ENCODE measurements at places on chromosomes 12 and 14. TPM values are rescaled to one million over a fixed set of nuclear protein-coding genes. Genes with fewer than 3 reads are reported as not detected.

KTN1 gene
- 111 TPM for total RNA-seq

MUCL1 gene
- total RNA-seq, result not detected

WNT5B gene
- total RNA-seq, result not detected

SPIC gene
- not detected for total RNA-seq

SLC38A1 gene
- total RNA-seq, result 207 TPM

B3GNT4 gene
- 1.6 TPM for total RNA-seq

PLEKHG3 gene
- 6.6 TPM for total RNA-seq

DNA sequence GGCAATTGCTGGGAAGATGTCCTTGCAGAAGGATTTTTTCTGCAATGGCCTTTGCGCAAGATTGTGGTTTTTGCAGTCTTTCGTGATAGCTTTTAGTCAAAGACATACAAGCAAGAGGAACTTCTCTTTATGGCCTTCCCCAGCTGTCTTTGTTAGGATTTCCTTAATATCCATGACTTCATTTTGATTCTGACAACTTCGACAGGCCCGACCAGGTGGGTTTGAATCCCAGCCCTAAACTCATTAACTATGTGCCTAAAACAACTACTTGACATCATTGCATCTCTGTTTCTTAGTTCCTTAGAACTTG lies 13.3 kb upstream of the VRK1 start:
- H3K4me3 ChIP-seq, result no peak overlapping the region
- DNase-seq, result no peak
- no peak overlapping the region for H3K27ac ChIP-seq
- no peaks in the 10 kb centered on the region for H3K4me1 ChIP-seq

DNA sequence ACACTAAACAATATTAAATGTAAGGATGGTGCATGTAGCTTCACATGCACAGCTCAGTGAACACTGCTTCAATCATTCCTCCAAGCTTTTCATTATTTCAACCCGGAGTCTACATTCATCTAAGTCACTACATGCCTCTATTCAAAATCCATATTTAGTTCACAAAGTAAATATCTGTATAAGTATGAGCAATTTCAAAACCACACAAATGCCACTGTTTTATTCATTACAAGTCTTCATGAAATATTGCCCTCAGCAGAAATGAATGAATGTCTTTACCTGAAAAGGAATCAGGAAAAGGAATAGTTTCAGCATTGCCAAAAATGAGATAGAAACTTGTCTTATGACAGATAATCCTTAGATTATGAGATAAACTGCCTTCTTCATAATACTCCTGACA lies 149.4 kb downstream of the SLC38A4 start:
- DNase-seq, result no peak
- no peak overlapping the region for H3K27ac ChIP-seq

GRCh38 chr12:112103758-112104503 lies 4.7 kb downstream of the NAA25 start:
- H3K27me3 ChIP-seq, result no peaks in the 10 kb centered on the region
- DNase-seq, result no peak
- H3K27ac ChIP-seq, result no peak overlapping the region
- peaks cover 23% of the 10 kb centered on the region for H3K36me3 ChIP-seq
- H3K4me3 ChIP-seq, result no peak overlapping the region

DNA sequence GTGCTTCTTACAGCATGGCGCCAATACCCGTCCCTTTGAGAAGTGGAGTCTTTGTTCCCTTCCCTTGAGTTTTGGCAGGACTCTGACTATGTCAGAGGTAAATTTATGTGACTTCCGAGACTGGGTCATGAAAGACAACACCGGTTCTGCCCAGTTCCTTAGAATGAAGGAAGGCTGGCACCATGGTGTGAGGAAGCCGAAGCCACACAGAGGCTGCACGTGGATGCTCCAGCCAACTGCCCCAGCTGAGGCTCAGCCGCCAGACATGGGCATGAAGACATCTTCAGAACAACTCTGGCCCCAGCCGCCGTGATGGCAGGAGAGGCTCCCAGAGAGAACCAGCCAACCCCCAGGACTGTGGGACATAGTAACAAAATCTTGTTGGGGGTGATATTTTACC lies 111.2 kb downstream of the CALM1 start:
- H3K27ac ChIP-seq, result no peak overlapping the region
- H3K4me1 ChIP-seq, result peaks cover 8% of the 10 kb centered on the region
- no peak for DNase-seq

GRCh38 chr14:104420990-104421389 lies 158.6 kb upstream of the C14orf180 start:
- no peak overlapping the region for H3K4me3 ChIP-seq
- H3K27ac ChIP-seq, result no peak overlapping the region
- no peaks in the 10 kb centered on the region for H3K4me1 ChIP-seq
- DNase-seq, result no peak
- no peaks in the 10 kb centered on the region for H3K36me3 ChIP-seq

- DNase-seq, result no peak
- peaks cover 10% of the 10 kb centered on the region for H3K4me1 ChIP-seq
- H3K36me3 ChIP-seq, result peaks cover 2% of the 10 kb centered on the region
- H3K27me3 ChIP-seq, result peaks cover under 1% of the 10 kb centered on the region
Measured at GRCh38 chr12:57118711-57119271, 7.6 kb upstream of the STAT6 start.

DNA sequence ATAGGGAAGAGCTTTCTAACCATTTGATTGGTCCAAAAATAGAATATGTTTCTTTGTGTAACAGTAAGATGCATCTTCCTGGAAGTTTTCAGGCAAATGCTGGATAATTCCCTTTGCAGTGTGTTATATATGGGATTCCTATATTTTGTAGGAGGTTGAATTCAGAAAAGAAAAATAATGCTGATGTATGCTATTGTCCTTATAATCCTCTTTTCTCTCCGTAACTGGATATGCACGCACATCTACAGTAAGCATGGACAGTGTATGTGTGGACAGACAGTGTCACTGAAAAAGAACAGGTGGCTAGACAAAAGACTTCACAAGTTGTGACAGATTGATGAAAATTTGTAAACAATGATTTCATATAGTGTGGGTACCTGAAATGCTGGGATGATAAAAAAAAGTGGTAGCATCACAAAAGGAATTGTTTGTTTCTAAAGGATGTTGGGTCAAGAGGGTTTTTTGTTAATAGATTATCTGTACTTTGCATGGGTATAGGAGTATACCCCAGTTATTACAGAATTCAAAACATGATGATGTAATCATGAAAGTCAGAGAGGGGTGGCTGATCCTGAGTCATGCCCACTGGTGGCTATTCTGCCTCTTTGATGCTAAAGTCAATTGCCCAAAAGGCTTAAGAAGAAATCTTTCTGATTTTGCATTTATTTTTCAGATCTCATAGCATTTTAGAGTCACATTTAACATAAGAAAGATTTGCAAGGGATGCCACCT lies 160.7 kb upstream of the TMTC1 start:
- DNase-seq, result no peak
- no peaks in the 10 kb centered on the region for H3K27me3 ChIP-seq
- no peak overlapping the region for H3K27ac ChIP-seq
- H3K4me1 ChIP-seq, result no peaks in the 10 kb centered on the region

GRCh38 chr12:27517961-27518665 lies 5.9 kb upstream of the PPFIBP1 start:
- H3K4me1 ChIP-seq, result peaks cover 5% of the 10 kb centered on the region
- no peak overlapping the region for H3K27ac ChIP-seq
- DNase-seq, result no peak

Data from activated naive CD8-positive, alpha-beta T cell treated with anti-CD3 and anti-CD28 coated beads, Interleukin-2, amount 10 ng/mL, durations not matched to agents 7 days and 5 days (primary cell).